ENCODE measurements at places on chromosomes 7 and 10.

GRCh38 chr7:52877240-52877639 is 158.2 kb upstream of the POM121L12 start:
- DNase-seq, result no peak

DNA sequence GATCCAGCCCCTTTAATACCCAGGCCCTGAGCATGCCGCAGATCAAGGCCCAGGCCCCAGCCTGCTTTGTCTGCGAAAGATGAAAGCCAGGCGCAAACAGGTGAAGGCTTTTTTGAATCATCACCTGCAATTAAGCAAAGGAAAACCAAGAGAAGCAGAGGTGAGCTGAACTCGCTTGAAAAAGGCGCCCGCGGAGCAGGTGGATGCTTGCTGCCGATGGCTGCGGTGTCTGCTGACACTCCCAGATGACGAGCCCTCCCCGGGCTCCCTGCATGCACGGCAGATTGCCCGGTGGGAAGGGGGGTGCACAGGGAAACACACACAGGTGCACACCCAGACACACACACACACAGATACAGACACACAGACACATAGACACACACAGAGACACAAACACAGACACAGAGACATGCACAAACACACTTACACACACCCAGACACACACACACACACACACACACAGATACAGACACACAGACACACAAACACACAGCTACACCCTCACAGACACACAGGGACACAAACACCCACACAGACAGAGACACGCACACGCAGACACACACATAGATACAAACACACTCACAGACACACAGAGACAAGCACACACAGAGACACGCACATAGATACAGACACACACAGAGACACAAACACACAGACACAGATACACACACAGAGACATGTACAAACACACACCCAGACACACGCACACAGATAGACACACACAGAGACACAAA is 142.6 kb upstream of the RNF32 start:
- no peak for DNase-seq

DNA sequence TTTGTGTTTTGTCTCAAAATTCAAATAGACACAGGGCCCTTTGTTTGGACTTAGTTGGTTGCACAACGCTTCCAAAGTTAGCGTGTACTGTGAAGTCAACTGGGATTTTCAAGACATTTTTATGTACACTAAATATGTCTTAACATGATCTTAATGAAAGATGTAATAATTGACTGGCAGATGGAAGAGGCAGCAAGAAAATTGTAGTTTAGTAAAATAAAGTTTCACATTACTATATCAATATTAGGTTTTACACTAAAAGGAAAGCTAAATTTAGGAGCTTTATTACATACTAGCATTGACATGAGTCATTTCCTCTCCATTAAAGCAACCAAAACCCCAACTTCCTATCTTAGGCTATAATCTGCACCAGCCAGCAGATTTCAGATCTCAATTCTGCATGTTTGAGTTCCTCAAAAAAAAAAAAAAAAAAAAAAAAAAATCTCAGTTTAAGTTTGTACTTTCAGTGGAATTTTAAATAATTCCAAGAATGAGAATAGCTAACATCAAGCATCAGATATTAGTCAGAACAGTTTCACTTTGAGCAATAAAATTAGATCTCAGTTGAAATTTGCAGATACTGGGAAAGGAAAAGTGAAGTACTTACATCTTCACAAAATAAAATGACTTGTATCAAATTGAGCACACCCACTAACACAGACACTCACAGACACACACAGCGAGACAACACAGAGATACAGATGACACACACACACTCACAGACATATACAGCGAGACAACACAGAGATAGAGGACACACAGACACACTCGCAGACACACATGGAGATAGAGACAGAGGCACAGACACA is 346.6 kb upstream of the KLF6 start:
- DNase-seq, result no peak

GRCh38 chr7:12572941-12573575 is 2.5 kb downstream of the SCIN start:
- no peak for DNase-seq

- no peak for DNase-seq
Measured at GRCh38 chr7:27171325-27171636, 2.8 kb downstream of the HOXA10 start.

DNA sequence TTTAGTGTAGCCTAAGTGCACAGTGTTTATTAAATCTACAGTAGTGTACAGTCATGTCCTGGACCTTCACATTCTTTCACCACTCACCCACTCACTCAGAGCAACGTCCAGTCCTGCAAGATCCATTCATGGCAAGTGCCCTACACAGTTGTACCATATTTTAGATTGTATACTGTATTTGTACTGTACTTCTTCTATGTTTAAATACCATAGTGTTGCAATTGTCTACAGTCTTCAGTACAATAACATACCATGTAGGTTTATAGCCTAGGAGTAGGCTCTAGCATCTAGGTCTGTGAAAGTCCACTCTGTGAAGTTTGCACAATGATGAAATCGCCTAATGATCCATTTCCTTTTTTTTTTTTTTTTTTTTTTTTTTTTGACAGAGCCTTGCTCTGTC is 12.0 kb downstream of the EEPD1 start:
- DNase-seq, result no peak

DNA sequence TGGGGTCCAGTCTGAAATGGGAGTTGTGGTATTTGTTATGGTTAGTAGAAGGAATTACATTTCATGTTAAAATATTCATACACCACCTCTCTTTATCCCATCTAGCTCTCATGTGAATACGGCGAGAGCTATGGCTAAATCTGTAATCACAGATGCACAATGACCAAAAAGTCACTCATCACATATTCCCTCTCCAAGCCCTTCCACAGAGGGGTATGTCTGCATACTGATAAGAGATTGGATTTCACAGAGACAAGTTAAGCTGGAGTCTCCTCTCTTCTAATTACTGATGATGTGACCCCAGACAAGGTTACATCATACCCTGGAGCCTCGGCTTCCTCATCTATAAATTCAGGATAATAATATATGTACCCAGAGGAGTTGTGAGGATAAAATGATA is 237.8 kb upstream of the RHOBTB1 start:
- no peak for DNase-seq

DNA sequence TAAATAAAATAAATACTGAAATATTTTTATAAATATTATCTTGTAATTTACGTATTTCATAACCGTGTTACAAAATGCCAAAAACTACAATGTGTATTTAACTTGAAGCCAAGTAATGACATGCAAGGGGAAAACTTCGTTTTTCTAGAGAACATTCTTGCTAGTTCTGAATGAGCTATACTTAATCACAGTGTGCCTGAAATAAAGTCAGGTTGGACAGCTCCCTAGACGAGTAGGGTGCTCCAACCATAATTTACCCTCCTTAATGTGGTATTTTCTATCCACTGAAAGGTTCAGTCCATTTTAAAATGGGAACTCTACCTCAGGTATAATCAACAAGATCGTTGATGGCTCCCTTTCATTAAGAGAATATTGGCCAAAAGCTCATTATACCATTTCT is 194.5 kb upstream of the AHR start:
- DNase-seq, result no peak

DNA sequence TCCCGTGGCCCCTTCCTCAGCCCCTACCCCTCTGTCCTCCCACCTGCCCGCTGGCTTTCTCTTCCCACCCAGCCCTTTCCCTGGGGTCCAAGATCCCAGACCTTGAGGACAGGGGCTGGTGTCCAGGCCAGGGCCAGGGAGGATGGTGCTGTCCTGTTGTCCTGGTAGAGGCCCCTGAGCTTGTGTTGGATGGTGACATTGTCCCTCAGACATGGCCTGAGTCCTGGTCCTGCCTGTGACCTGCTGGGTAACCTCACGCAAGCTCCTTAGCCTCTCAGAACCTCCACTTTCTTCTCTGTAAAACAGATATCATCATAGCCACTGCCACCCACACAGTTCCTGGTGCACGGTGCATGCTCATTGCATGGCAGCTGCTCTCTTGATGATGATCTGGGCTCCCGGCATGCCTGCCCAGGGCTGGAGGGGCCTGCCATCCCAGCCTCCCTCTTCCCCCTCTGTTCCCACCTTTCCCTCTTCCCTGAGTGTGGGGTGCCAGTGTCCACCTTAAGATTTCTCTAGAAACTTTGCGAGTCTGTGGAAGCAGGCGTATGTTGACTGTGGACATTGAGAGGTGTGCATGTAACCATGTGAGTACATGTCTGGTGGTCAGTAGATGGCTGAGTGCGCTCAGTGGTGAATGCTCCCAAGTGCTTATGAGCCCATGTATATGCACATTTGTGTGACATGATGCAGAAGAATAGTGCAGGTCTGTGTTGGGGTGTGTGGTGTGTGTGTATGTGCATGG is 60.4 kb downstream of the NEURL1 start:
- DNase-seq, result no peak

All from activated CD4-positive, alpha-beta T cell treated with anti-CD3 and anti-CD28 coated beads for 24 hours (primary cell).